IMR-90 (cell line): ENCODE measurements at places on chromosomes 12 and 14. TPM values are rescaled to one million over a fixed set of nuclear protein-coding genes. Genes with fewer than 3 reads are reported as not detected.

The AMN gene
- 0.11 and 0.24 TPM in 2 replicates for polyA plus RNA-seq

The ANO4 gene
- 3.2 and 4.7 TPM in 2 replicates for polyA plus RNA-seq

GRCh38 chr12:3218228-3219171, 141.3 kb downstream of the TSPAN9 start:
- peak; percentile 78 for DNase-seq

GRCh38 chr12:979349-979748, 11.7 kb upstream of the ERC1 start:
- DNase-seq = no peak

- peak; percentile 32 for DNase-seq
Observed at GRCh38 chr14:74660167-74660566, 48.1 kb upstream of the LTBP2 start.
